GM23338 (cell line): ENCODE measurements at places on chromosomes 3 and 15.

GRCh38 chr3:128054367-128054766 is 2.1 kb downstream of the SEC61A1 start:
- no peak for DNase-seq

DNA sequence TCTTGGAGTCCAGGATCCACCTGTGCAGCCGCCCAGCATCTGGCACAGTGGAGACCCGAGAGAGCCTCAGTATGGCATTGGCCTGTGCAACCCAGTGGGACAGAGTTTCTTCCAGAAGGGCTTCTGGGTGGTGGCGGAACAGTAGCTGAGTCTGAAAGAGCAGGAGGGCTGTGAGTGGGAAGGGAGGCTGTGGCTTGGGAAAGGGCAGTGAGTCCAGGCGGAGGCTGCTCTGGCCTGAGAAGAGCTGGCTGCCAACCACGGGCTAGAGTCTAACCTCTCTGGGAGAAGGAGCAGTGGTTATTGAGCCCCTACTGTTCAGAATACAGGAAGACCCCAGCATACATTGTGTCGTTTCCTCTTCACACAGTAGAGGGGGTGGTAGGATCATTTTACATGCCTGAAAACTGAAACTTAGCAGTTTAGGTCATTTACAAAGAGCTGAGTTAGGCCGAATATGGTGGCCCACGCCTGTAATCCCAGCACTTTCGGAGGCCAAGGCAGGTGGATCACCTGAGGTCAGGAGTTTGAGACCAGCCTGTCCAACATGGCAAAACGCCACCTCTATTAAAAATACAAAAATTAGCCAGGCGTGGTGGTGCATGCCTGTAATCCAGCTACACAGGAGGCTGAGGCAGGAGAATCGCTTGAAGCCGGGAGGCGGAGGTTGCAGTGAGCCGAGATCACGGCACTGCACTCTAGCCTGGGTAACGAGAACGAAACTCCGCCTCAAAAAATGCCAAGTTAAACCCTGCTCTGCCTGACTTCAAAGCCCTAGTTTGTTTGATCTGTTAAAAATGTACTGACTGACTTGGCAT is 3.2 kb downstream of the AEN start:
- DNase-seq = peak; percentile 57

- DNase-seq = no peak
These were observed 171.7 kb downstream of the RORA start for GRCh38 chr15:61057376-61057775.

- DNase-seq = peak; percentile 64
These were observed 3.9 kb downstream of the ZIC1 start for GRCh38 chr3:147412917-147413685.

DNA sequence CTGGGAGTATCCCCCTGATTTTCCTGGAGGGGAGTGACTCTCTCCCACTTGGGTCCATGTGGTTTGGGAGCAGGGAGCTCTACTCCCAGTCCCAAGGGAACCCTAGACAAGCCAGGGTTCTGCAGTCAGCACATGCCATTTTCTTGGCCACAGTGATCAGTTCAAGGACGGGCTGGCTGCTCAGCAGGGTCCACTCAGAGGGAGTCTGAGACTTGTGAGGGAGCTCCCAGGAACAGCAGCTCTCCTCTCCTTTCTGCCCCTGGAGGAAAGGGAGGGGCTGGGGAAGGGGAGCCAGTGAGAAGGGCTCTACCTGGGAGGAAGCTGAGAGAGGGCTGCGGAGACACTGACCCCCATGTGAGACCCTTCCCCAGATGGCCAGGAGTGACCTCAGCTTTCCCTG is 29.1 kb upstream of the LMCD1 start:
- peak; percentile 14 for DNase-seq

DNA sequence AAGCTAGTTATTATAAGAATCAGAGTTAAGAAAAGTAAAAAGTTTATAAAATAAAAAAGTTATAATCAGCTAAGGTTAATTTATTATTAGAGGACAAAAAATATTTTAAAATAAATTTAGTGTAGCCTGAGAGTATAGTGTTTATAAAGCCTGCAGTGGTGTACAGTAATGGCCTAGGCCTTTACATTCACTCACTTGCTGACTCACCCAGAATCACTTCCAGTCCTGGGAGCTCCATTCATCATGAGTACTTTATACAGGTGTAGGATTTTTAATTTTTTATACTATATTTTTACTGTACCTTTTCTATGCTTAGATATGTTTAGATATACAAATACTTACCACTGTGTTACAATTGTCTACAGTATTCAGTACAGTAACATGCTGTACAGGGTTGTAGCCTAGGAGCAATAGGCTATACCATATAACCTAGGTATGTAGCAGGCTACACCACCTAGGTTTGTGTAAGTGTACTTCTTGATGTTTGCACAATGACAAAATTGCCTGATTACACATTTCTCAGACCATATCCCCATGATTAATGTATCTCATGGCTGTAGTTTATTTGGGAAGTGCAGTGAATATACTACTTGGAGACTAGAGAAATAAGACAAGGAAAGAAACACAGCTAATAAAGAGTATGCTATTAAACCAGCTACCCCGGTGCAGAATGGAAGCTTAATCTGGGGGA is 101.9 kb upstream of the GALNT15 start:
- DNase-seq = no peak

DNA sequence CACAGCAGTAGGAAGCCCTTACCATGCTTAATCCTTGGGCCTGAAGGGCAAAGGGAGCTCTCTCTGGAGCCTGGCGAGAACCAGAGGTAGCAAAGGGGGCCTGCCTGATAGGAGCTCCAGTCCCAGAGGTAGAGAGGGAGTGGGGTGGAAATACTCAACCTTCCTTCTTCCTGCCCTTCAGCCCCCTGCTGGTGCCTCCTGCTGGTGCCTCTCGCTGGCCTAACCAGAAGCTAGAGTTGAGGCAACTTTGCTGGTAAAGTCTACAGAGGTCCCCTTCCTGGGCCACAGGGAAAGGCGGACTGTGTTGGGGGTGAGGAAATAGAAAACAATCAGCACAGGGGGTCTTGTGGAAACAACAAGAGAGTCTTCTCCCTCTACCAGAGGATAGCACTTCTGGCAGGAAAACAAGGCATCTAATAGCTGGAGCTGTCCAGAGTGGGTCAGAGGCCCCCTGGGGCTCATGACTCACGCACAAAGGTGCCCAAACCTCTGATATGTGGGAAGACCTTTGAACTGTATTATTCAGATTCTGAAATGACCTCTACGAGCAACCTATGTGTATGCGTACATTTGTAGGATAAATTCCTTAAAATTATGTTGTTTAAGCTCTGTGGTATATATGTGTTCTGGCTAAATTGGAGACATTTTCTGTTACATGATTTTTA is 133.9 kb downstream of the LRRC28 start:
- DNase-seq = peak; percentile 46

DNA sequence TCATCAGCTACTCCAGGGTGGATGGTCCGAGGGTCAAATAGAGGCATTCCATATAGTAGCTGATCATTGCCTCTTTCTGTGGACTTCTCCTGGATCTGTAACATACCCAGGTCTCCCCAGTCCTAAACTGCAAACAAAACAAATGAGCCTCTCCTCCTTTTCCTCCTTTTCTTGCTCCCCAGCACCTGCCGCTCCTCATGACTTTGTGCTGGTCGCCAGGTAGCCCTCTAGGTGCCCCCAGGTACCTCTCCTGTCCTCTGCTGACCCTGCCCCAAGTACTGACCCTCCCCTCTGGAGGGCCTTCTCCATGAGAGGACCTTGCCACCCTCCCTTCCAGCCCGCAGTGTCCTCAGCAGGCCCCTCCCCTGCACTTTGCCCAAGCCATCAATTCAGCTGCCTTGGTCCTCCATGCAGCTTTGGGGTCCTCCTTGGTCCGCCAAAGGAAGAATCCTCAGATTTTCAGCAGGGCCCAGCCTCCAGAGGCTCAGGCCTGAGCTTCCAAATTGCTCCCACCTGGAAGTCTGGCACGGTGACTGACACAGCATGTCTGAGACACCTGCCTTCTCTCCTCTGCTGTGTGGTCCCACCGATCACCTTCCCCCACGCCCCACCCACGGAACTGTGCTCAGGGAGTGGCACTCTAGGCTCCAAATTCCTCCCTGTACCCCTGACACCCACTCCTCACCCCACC is 111.0 kb downstream of the LRRK1 start:
- DNase-seq = no peak

DNA sequence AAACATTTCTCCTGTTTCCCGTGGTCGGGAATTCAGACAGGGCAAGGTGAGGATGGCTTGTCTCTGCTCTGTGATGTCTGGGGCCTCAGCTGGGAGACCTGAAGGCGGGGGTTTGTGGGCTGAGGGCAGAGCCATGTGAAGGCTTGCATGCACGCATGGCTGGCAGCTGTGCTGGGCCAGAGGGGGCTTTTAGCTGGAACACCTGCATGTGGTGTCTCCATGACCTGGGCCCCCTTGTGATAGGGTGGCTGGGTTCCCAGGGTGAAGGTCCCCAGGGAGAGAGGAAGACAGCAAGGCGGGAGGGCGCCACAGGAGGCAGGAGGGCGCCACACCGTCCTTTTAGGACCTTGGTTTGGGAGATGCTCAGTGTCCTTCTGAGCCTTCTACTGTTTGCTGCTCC is 101.6 kb upstream of the PRR23E start:
- DNase-seq = no peak

- no peak for DNase-seq
These were observed 51.5 kb upstream of the SLCO2A1 start for GRCh38 chr3:134081211-134081610.

DNA sequence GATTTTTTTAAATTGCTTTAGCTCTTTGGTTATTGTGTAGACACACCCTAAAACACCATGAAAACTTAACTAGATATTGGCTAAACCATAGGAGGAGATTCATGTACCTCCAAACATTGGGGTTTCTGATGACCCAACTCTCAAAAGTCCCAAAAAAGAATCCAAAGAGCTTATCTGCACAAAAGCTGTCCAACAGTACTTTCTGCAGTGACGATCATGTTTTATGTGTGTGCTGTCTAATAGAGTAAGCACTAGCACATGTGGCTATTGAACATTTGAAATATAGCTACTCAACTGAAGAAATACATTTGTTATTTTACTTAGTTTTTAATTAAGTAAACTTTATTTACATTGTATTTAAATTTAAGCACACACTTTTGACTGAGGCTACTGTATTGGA is 818.2 kb upstream of the LMCD1 start:
- no peak for DNase-seq

DNA sequence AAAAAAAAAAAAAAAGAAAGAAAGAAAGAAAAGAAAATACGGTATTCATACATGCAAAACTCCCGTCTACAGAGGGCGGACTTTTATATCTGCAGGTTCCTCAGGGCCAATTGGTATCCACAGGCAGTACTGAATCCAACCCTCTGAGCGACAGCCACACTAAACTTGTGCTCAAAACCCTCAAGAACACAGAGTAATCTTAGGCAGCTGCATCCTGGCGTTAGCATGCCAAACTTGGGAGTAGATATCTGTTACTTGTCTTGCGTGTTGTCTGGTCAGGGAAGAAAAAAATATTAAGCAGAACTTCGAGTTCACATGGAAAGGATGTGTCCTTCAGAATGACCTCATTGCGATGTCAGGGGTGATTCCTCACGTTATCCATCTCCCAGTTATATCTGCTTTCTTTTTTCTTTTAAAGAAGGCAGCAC is 12.8 kb downstream of the SNAP23 start:
- DNase-seq = peak; percentile 17

DNA sequence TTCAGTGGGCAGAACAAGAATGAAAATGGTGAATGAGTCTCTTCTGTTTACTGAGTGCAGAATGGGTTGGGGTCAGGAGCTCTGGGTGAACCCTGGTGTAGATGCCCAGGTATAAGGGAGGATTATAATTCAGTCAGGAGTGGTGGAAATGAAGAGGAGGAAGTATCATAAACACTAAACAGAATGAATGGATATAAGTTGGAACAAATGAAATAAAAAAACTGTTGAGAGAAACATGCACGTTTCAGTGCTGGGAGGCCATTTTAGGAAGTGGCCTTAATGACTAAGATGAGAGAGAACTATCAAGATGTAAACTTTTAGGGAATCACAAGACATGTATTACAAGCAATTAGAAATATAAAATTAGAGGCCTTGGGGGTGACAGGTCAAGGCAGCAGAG is 32.8 kb upstream of the LEKR1 start:
- no peak for DNase-seq

DNA sequence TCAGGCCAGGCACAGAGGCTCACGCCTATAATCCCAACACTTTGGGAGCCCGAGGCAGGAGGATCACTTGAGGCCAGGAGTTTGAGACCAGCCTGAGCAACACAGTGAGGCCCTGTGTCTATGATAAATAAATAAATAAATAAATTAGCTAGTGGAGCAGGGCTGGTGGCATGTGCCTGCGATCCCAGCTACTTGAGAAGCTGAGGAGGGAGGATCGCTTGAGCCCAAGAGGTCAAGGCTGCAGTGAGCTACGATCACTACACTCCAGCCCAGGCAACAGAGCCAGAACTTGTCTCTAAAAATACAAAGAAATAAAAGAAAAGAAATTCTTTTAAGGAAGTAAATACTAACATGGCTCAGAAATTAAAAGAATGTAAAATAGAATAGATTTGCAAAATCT is 91.8 kb downstream of the LIPC start:
- DNase-seq = no peak

GRCh38 chr3:82058809-82059208 is 297.4 kb upstream of the GBE1 start:
- DNase-seq = no peak

DNA sequence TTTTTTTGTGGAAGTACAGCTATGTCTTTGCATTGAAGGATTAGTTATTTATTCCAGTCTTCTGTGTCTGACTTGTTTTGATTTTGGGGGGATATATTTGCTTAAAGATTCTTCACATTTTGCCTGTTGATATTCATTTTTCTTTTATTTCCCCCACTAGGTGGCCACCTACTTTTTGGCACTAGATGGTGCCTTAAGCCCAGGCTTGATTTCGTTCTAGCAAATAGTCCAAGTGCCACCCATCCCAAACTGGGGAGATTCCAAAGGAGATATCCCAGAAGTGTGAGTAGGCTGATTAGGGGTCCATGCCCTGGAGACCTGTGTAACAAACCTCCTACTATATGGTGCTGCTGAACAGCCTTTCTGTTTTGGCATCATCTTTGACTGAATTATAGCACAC is 80.0 kb upstream of the SPATA16 start:
- DNase-seq = peak; percentile 65

GRCh38 chr3:53729159-53729558 is 117.1 kb downstream of the CHDH start:
- no peak for DNase-seq

DNA sequence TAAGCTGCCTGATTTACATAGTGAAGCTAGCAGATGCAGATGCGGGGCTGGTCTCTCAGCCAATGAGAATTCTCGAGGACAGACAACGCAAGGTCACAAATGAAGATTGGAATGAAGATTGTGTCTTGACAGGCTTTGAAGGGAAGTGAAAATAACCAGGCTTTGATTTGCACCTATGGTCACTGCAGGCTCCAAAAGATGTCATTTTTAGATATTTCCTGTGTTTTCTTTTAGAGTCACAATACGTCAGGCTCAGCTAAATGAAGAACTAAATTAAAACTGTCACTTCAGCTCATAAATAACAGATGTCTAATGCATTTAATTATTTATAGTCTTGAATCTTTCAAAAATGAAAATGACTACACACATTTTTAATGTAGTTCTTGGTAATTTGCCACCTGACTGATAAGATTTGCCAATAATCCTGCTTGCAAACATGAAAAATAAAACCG is 99.5 kb downstream of the SQOR start:
- DNase-seq = no peak
